Right renal pelvis (tissue), 4 donors: ENCODE measurements at places on chromosomes 16 and 17. TPM values are rescaled to one million over a fixed set of nuclear protein-coding genes. Genes with fewer than 3 reads are reported as not detected.

Gene GJC1
- 20.4 TPM for polyA plus RNA-seq

Gene CCL13
- not detected for polyA plus RNA-seq

Gene CHD9NB
- polyA plus RNA-seq: 10.1 TPM

Gene HID1
- 15.8 TPM for polyA plus RNA-seq

Gene CSH2
- polyA plus RNA-seq: not detected

Gene MEFV
- 0.13 TPM for polyA plus RNA-seq
